ENCODE measurements at places on chromosomes 4 and X.

DNA sequence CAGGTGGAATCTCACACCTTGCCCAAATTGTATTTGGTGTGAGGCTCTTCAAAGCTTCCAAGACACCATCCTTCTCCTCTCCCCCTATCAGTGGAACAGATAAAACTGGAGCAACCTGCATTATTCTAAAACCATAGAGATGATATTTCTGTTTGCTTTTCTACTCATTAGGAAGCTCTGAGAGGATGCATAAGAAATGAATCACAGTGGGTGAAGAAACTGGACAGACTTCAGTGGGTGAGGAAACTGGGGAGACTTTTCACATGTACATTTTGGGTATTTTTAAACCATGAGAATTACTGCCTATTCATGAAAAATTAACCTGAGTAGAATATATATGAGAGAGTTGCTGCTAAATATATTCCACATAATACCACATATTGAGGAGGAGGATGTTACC, 16.4 kb downstream of the HAND2 start:
- no peak for DNase-seq

GRCh38 chrX:118182681-118183080, 66.1 kb upstream of the KLHL13 start:
- no peak for DNase-seq

- no peak for DNase-seq
Measured at GRCh38 chr4:137420901-137421396, 111.3 kb downstream of the PCDH18 start.

- no peak for DNase-seq
Measured at GRCh38 chr4:144316869-144317268, 176.4 kb upstream of the GYPA start.

DNA sequence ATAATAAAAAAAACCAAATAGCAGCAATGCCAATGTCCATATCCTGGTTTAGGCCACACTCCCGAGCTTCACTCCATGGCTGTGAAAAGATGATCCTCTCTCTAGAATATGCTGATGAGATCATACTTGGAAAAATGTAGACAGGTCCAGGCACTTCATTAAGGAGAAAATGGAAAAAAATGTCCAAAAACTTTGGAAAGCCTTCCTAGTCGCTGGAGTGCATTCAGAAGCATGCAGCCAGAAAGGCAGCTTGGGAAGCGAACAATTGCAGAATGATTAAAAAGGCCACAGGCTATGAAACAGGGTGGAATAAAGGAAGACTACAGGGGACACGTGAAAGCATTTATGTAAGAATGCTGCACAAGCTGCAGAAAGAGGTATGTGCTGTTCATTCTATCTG, 165.6 kb upstream of the HCCS start:
- no peak for DNase-seq

DNA sequence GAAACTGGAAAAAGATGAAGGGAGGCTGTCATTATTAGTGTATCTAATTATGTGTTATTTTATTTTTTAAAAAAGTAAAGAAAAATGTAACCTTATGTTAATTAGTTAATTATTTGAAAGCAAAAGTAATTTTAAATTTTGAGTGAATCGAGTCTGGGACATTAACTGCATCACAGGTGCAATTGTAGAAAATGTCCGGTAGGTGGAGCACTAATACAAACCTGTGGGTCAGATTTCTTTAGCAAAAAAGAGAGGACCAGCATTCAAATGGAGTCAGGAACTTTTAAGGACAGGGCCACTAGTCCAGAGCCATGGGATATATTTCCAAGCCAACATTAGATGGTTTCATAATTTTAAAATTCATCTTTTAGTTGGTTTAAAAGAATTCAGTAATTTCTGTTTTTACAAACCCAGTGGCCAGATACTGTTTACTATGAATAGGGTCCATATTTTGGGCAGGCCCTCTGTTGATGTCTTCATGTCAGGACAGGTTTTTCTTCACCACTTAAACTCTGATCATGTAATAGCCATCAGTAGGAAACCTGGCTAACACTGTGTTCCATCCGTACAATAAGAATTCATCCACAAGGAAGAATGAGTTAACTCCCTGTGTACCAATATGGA, 27.2 kb downstream of the BST1 start:
- DNase-seq: peak; percentile 45

- no peak for DNase-seq
Measured at GRCh38 chr4:5805270-5805669, 87.6 kb downstream of the CRMP1 start.

DNA sequence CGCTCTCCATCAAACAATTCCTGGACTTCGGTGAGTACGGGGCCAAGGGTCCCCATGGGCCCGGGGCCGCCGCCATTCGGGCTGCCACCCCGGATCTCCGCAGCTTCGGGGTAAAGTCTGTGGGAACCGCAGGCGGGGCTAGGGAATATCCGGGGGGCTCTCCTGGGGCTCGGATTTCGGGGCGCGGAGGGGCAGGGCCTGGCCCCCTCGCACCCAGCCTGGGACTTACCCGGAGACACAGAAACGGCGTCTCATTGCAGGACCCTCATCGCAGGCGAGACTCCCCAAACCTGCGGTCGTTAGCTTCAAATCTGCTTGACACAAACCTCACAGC, 413 bp downstream of the PDK3 start:
- DNase-seq: no peak

DNA sequence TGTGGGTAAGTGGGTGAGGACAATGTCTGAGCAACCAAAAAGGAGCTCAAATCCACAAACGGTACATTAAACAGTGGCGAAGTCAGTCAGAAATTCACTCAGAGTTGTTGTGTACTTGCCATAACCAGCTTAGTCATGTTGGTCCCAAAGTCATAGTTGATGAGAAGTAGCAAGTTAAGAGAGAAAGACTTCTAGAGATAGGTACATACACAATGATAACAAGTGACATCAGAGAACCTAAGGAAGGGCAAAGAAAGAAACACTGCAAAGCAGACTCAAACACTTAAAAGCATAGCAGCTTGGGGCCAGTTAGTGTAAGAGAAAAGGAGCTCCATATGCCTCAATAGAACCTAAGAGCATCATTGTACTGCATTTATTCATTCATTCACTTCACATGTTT, 30.2 kb downstream of the DYNLT3 start:
- no peak for DNase-seq

DNA sequence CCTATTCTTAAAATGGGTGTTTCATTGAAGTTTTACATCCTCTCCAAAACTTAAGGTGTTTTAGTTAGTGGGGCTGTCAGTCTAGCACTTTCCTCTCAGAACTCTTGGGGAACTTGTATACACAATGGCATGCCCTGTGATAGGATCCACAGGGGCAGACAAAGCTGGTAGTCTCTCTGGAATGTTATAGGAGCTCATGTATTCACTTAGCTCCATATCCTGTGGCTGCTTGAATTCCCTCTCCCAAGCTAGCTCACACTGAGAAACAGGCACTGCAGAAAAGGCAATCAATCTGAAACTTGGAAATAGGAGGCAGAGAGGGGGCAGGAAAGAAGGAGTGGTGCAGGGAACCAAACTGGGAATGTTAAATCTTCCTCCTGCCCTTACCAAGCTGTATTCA, 26.3 kb upstream of the ARMCX2 start:
- DNase-seq: no peak

DNA sequence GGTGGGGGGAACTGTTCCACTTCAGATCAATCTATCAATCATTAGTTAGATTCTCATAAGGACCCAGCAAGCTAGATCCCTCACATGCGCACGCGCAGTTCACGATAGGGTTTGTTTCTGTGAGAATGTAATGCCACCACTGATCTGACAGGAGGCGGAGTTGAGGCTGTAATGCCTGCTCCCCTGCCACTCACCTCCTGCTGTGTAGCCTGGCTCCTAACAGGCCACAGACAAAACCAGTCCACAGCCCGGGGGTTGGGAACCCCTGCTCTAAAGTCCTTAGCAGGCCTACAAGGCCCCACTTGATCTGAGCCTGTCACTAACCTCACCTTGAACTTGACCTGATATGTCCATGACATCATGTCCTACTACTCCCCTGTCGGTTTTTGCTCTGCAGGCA, 30.3 kb downstream of the ARL9 start:
- no peak for DNase-seq

DNA sequence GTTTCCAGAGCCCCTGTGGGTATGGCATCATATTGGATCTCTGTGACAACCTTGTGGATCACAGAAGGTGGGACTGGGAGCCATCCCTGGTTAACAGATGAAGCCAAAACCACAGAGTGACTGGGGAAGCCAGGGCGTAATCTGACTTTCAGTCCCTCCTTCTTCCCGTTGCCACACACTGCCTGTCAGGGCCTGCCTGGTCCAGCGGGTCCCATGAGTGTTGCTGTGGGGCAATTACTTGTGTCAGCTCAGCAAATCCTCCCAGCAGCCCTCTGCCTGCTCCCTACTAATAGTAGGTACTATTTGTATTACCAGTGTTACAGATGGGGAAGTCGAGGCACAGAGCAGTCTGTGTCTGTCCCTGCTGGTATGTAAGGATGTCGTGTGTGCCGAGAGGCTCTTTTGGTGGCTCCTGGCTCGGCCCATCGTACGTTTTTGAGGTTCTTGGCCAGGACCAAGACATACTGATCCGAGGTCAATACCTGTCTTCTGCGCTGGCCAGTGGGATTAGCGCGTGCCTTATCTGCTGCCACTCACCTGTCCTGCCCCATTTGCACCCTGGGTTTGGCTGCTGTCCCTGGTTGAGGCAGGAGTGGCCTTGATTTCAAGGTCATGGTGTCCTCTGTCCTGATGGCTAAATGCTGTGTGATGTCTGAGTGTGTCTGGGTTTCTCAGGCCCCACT, 5.7 kb downstream of the NSG1 start:
- DNase-seq: no peak

GRCh38 chr4:38634047-38634759, 29.8 kb upstream of the KLF3 start:
- DNase-seq: no peak

Data from HepG2 (cell line).